RCC 7860 (cell line): ENCODE measurements at places on chromosomes 4 and X.
A peak's percentile ranks its signal among the peaks of the same experiment; 100 is the strongest.

DNA sequence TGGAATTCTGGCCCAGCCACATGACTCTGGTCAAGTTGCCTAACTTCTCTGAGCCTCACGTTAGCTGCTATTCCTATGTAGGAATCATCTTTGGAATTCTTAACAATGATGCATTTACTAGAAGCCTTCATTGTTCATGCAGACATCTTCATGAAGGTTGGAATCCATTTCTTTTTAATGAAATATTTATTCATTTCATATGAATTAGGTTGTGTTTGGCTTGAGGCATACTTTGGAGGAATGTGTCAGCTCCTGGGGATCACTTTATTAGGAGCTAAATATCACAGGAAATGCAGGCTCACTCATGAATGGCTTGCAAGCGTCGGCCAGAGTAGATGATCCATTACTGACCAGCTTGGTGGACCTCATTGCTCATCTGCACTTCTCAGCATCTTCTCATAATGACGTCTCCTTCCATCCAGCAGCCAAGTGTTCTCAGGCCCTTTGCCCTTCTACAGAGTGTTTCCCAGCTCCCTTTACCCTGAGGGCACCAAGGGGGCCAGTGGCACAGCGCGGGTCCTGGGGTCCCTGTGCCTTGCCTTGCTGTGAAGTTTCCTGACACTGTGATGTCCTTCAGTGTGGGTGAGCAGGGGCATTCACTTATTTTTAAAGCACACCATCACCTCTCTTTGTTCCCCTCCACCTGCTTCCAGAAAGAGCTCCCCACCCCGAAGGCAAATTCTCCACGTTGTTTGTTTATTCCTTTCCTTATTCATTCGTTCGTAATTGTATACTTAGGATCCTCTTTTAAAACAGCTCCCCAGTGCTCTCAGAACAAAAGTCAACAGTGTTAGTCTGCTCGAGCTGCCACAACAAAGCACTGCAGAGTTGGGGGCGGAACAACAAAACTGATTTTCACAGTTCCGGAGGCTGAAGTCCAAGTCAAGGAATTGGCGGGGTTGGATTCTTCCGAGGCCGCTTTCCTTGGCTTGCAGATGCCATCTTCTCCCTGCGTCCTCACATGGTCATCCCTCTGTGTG is 106.8 kb downstream of the STK32B start:
- no peak for DNase-seq

DNA sequence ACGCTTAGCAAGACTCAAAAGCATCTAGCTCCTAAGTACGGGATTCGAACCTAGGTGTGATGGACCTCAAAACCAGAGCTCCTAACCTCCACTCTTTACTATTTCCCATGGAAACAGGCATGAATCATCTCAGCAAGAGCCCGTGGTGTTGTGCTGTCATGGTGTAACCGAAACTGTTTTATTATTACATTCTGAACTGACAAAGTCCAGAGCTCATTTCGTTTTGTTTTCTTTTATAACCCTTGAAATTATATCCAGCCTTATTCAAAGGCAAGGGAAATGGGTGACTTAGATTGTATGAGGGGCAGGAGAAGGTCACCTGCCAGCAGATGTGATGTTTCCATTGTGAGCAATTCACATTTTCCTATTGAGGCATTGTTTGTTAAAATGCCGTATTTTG is 301.1 kb downstream of the FRMPD4 start:
- DNase-seq: no peak

- DNase-seq: no peak
Observed at GRCh38 chrX:41870719-41871151, 52.6 kb downstream of the CASK start.

- DNase-seq: peak; percentile 50
Observed at GRCh38 chr4:116358633-116359222, 726.6 kb downstream of the TRAM1L1 start.

- no peak for DNase-seq
Observed at GRCh38 chr4:123606946-123607542, 210.4 kb downstream of the SPRY1 start.

- no peak for DNase-seq
Observed at GRCh38 chr4:657338-657833, 16.7 kb downstream of the ATP5ME start.

- no peak for DNase-seq
Observed at GRCh38 chr4:138348055-138348454, 105.9 kb upstream of the SLC7A11 start.

DNA sequence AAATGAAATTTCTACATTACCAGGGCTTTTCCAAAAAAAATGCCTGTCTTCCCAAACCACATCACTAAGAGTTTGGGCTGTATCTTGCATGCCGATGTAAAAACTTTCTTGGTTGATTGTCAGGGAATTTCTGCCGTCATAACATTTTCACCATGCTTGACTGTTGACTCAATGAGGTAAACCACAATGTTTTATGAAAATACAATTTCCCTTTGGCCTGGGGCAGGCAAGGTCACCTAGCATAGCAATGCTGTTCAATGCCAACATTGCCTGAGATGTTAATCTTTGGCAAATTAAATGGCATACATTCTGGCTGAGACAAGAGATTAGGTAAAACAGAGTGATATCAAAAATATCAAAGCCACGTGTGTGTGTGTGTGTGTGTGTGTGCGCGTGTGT is 137.1 kb upstream of the TBL1X start:
- peak; percentile 64 for DNase-seq

GRCh38 chr4:95701500-95702170 is 138.3 kb upstream of the PDHA2 start:
- DNase-seq: no peak

DNA sequence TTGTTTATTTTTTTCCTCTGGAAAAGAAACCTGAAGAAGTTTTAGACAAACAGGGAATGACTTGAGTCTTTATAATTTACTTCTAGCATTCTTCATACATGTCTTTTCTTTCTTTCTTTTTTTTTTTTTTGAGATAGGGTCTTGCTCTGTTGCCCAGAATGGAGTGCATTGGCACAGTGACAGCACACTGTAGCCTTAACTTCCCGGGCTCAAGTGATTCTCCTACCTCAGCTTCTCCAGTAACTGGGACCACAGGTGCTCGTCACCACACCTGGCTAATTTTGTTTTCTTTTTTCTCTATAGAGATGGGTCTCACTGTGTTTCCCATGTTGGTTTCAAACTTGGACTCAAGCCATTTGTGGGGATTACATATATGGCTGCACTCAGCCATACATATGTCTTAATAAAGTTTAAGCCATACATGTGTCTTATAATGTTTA is 71.8 kb downstream of the RAPGEF2 start:
- no peak for DNase-seq

GRCh38 chr4:88511236-88511635 is 12.3 kb downstream of the PYURF start:
- peak; percentile 28 for DNase-seq

- no peak for DNase-seq
Observed at GRCh38 chr4:119471259-119471658, 149.3 kb upstream of the FABP2 start.

DNA sequence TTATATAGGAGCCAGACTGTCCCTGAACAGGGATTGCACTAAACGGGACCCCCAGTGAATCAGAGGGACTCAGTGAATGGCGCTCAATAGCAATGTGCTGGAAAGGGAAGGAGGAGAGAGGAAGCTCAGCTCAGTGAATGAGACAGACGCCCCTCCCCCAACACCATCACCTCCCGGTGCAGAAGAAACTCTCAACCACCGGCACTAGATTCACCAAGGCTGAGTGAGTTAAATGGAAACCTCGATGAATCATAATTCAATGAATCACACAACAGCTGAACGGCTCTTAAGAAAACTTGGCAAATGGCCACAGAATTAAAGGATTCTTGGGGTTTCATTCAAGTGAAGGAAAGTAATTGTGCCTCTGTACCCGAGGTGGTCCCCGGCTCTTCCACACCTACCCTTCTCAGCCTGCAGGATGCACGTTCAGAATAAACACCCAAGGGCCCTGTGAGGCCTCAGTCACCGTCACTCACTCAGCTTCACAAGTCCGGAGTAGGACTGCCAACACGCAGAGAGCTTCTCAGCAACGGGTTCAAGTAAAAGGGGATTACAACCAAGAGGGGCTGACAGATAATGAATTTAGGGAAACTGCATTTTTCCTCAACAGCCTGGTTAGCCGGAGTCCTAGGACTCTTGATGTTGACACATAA is 29.3 kb downstream of the CRMP1 start:
- DNase-seq: peak; percentile 87

DNA sequence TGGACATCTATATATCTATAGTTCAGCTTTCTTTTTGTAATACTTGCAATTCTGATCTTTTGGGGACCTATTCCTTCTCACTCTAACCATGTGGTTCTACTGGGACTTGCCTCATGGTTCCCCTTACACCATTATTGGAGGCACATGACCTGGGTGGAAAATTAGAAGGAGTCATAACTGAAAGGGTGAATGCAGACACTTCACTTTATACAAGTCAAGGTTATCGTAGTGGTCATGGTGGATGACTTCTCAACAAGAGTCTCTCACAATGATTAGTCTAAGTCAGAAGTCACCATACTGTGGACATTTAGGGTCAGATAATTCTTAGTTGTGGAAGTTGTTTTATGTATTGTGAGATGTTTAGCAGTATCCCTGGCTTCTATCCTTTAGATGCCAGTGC is 10.5 kb upstream of the EIF4E start:
- no peak for DNase-seq

DNA sequence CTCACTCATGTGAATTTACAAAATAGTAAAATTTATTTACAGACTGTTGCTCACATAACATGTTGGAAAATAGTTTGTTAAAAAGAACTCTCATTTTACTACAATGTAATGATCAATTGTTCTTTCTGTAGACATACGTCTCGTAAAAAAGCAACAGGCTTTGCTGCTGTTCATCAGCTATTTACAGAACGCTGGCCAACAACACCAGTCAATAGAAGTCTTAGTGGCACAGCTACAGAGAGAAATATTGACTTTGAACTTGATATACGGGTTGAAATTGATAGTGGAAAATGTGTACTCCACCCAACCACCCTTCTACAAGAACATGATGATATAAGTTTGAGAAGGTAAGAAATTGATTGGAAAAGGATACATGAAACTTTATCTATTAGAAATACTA is 47.6 kb upstream of the ADAD1 start:
- no peak for DNase-seq

GRCh38 chr4:16089156-16089555 is 5.3 kb upstream of the PROM1 start:
- no peak for DNase-seq

DNA sequence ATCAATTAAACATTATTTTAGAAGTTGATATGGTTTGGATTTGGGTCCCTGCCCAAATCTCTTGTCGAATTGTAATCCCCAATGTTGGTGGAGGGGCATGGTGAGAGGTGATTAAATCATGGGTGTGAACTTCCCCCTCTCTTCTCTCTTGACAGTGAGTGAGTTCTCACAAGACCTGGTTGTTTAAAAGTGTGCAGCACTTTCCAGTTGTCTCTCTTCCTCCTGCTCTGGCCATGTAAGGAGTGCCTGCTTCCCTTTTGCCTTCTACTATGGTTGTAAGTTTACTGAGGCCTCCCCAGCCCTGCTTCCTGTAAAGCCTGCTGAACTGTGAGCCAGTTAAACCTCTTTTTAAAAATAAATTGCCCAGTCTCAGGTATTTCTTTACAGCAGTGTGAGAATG is 141.4 kb downstream of the GALNTL6 start:
- no peak for DNase-seq

DNA sequence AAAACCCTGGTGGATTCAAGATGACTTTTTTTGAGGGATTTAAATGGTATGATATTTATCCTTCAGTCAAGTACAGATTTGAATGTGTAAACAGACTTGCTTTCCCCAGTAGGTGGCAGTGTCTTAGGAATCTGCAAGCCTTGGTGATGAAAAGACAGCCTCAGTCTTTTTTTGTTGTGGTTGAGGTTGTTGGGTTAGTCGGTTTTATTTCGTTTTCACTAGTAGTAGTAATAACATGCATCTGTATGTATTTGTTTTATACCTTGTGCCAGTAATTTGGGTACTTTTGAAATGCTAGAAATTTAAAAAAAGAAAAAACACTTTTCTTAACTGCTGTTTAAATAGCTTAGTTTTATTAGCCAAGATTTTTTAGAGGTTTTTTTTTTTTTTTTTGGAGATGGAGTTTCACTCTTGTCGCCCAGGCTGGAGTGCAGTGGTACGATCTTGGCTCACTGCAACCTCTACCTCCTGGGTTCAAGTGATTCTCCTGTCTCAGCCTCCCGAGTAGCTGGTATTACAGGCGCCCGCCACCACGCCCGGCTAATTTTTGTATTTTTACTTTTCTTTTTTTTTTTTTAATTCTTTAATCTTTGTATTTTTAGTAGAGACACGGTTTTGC is 39.2 kb downstream of the COPS4 start:
- peak; percentile 40 for DNase-seq

DNA sequence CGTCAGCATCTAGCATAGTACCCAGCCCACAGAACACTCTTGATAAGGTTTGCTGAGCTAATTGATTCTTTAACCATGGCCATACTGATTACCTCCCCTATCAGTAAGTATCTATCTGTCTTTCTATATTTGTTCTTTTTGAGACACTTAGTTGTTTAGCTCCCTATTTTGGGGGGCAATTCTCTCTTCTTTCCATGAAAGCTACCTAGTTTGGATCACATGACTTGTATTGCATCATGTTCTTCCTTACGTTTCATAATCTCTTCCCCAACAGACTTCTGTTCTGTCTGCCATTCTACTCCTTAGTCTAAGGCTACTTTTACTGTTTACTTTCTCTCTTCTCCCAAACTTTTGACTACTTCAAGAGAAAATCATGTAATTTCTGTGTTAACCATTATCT is 39.0 kb downstream of the TBC1D19 start:
- no peak for DNase-seq

- no peak for DNase-seq
Observed at GRCh38 chr4:22091906-22092305, 143.3 kb upstream of the KCNIP4 start.

DNA sequence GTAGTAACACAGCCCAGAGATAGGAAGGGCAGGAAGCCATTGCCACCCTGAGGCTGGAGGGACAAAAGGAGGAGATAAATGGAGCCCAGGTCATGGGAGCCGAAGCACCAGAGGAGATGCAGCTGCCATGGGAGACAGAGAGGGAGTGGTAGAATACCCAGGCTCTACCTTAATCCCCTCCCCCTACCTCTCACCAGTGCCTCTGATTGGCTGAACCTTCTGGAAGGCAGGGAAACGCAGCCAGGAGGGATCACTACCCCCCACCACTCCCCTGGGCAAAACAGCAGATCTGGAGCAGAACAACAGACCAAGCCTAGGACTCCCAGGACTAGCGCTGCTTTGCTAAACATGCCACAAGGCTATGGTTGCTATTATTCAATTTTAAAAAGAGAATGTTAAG is 114.2 kb downstream of the ZNF827 start:
- no peak for DNase-seq

GRCh38 chrX:55907968-55908607 is 190.5 kb downstream of the RRAGB start:
- DNase-seq: no peak

- no peak for DNase-seq
Observed at GRCh38 chrX:13250826-13251580, 68.8 kb downstream of the ATXN3L start.
